Left kidney (tissue), 8 donors: ENCODE measurements at places on chromosomes 2 and 18. TPM values are rescaled to one million over a fixed set of nuclear protein-coding genes. Genes with fewer than 3 reads are reported as not detected.
A peak's percentile ranks its signal among the peaks of the same experiment; 100 is the strongest.

- DNase-seq: no peak
Measured at GRCh38 chr2:54107903-54108615, 7.4 kb upstream of the ACYP2 start.

The DYTN gene
- not detected for polyA plus RNA-seq

DNA sequence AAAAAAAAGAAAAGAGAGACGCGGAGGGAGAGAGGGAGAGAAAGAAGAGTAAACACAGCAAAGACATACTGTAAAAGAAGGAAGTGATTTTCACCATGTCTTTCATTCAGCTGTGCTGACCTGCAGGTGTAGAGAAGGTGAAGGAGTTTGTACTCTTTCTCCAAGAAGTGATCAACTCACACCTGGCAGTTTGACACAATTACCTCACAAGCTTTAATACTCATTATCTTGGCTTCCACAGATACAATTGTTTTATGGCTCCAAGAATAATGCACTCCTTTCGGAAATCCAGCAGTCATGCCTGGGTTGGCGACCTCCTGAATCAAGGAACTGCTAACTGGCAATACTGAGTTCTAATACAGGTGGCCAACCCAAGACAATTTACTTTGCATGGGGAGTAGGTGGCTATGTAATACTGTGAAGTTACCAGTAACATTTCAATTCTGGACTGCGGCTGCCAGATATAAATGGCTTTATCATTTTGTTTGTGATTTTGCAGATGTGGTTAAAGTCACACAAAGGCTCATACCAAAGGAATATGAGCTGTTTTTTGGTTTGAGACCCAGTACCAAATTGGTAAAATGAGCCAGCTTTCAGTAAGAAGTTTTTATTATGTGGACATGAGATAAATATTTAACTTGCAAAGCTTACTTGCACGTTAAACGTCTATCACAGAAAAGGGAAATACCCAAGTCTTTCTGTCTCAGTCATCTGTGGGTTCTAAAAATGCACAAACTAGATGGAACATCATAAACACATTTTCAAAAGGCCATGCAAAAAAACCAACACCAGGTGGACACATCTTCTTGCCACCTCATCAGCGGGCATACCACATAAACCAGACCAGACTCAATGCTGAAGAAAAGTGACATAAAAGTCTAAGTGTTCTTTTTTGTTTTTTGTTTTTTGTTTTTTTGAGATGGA, 69.3 kb downstream of the NCKAP5 start:
- DNase-seq: no peak

The AGXT gene
- polyA plus RNA-seq: 0.12 TPM

The LRATD1 gene
- polyA plus RNA-seq: 21.1 TPM

GRCh38 chr2:168758970-168759820, 43.2 kb upstream of the NOSTRIN start:
- DNase-seq: peak; percentile 45

DNA sequence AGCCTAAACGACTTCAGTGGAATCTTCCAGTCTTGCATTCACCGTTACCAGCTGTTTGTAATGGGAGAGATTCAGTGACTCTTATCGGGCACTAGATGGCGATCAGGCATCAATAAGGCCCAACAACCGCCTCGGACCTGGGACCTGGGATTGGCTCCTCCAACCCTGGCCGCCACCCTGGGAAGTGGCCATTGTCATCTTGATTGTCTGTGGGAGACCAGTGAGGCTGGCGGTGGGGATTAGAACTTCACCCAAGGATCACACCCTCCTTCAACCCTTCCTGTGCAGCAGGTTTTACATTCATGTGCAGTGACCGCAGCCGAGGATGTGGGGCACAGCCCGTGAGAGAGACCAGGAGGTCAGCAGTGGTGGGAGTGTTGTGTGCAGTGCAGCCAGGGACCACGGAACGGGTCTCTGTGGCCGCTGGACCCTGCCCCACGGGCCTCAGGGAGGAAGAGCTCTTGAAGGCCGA, 85.3 kb downstream of the SPP2 start:
- DNase-seq: peak; percentile 77

DNA sequence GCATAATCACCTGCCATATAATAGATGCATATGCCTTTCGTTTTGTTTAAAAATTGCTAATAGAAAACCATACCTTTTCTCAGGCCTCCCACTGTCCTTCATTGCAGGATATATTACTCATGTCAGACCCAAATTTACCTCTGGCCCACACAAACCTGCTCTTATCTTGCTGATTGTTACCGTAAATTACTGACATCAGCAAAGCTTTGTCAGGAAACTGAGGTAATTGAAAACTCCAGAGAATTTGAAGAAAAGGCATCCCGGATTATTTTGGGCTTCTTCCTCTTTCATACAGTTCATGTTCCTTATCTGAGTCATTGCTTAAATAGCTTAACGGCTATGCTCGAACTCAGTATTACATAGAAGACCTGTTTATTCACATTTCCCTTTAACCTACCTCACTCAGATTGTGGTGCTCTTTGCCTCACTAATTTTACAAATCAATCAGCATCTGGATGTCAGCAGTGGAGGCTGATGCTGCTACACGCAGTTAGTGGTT, 145.7 kb downstream of the ZEB2 start:
- no peak for DNase-seq

DNA sequence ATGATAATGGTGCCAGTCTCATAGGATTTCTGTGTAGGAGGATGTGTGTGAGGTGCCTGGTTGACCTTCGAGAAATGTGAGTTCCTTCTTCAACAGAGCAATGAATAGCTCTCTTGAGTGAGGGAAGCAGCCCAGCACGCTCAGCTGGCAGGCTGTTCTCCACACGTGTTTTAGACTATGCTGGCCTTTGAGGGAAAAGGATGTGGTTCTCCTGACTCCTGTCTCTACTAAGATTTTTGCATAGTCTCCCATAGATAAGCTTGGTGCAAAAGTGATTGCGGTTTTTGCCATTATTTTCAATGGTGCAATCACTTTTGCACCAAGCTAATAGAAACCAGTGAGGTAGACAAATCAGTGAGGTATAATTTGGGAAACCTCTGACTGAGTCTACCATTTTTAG, 284.1 kb downstream of the SLC4A3 start:
- no peak for DNase-seq

DNA sequence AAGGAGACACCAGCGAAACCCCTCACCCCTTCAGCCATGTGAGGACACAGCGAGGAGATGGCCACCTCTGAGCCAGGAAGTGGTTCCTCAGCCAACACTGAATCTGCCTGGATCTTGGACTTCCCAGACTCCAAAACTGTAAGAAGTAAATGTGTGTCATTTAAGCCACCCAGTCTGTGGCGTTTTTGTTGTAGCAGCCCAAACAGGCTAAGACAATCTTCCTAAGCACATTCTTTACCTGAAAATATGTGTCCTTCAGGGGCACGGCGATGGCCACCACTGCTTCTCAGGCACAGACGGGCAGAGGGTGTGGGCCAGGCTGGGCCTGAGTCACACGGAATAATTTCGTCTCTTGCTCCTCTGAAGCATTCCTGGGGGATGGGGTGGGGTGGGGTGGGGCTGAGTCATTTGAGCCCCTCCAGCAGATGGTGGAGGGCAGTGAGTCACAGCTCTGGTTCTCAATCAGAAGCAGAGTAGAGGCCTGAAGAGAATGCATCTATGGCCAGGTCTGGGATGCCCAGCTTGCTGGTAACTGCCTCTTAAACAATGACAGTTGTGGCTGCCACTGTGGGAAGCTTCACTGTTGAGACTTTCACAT, 142.4 kb downstream of the CAPN13 start:
- no peak for DNase-seq

GRCh38 chr2:120403261-120403660, 57.3 kb downstream of the INHBB start:
- DNase-seq: no peak

- no peak for DNase-seq
Measured at GRCh38 chr18:10261344-10262276, 192.8 kb upstream of the APCDD1 start.

The UGT1A10 gene
- polyA plus RNA-seq: not detected

GRCh38 chr2:156343940-156344301, 11.4 kb upstream of the NR4A2 start:
- no peak for DNase-seq

DNA sequence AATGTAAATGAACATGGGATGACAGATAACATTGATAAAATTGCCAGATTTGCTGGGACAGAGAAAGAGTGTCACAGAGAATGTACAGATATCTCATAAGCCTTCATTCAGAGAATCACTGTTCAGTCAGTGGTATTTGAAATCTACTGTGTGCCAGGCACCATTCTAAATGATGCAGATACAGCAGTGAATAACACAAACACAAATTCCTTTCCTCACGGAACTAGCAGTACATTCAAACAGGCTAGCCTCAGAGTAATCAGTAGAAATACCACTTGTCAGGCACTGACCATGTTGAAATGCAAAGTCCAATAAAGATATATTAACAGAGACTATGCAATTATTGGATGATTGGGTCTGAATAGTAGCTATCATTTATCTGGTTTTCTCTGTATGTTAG, 211.0 kb downstream of the RDH14 start:
- no peak for DNase-seq

The POTEC gene
- 0.03 TPM for polyA plus RNA-seq

The DHRS9 gene
- 0.68 TPM for polyA plus RNA-seq

DNA sequence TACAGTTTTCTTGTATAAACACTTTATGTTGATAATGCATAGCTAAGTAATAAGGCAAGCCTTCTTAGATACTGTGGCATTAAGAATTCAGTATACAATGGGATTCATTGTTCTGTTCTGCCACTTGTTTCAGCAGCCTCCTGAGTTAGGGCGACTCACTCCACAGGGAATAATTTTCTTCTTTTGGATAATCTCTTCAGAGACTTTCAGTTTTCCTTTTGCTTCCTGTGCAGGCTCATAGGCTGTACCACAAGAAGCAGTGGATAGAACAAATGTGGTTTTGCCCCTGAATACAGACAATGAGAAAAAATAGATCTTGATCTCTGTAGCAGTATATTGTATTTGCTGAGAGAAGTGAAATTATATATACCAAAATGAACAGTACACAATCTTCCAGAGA, 298.0 kb downstream of the ZNF407 start:
- DNase-seq: no peak

DNA sequence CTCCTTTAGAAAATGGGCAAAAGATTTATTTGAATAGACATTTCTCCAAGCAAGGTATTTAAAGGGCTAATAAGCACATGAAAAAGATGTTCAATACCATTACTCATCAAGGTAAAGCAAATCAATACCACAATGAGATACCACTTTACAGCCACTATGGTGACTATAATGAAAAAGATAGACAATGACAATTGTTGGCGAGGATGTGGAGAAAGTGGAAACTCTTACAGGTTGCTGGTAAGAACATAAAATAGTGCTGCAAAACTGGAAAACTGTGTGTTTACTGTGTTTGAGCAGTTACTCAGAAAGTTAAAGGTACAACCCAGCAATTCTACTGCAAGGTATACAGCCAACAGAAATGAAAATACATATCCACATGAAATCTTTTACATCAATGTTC, 31.9 kb upstream of the RNU4ATAC start:
- DNase-seq: no peak

- DNase-seq: no peak
Measured at GRCh38 chr18:36374262-36374661, 76.7 kb downstream of the FHOD3 start.

The SERPINB2 gene
- 0.10 TPM for polyA plus RNA-seq

- DNase-seq: peak; percentile 59
Measured at GRCh38 chr18:21194871-21195771, 46.9 kb upstream of the GREB1L start.

DNA sequence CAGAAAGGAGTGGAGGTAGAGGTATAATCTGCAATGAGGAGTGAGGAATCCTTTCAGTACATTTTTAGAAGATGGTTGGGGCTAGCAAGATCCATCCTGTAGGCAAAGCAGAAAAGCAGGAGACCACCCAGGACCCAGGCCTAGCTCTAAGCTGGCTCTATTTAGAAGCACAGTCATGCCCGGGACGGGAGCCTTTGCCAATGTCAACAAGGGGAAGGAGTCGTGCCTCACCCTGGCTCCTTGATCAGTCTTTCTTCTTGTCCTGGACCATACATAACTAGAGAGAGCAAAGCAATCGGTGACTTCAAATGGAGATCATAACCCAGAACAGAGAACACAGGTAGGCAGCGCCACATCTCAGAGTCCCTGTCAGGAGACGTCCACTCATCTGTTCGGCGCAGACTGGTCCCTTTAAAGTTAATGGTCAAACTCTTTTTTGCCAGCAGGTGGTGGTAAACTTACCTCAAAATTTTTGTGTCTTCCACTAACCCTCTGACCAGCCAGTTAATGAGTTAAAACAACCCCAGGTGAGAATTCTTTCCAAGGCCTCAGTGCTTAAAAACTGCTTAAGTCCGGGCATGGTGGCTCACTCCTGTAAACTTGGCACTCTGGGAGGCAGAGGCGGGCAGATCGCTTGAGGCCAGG, 8.0 kb downstream of the MC5R start:
- DNase-seq: no peak

GRCh38 chr2:95240091-95240490, 32.8 kb downstream of the ZNF892 start:
- no peak for DNase-seq

DNA sequence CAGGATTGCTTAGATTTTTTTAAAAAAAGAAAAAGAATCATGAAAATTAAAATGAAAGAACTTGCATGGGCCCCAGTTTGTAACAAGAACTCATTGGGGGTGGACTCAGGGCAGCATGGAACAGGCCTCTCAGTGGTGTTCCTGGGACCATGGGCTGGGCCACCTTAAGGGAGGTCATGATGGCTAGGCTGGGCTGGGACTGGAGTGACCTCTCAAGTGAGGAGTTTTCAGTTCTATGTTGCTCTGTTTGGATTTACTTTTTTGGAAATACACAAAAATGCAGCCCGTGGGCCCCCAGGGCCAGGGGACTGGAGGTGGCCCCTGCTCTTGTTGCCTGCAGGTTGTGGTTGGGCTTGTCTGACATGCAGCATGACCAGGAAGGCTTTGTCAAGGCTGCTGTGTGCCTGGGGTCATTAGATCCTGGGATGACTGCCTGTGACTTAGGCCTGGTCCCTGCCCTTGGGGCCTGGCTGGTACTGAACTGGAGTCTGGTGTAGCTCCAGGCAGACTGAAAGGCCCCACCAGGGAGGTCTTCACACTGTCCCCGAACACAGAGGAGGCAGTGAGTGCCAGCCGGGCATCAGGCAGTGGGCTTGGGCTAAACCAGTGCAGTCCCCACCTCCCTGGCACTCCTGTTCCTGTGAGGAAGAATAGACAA, 115.6 kb downstream of the GLI2 start:
- no peak for DNase-seq

DNA sequence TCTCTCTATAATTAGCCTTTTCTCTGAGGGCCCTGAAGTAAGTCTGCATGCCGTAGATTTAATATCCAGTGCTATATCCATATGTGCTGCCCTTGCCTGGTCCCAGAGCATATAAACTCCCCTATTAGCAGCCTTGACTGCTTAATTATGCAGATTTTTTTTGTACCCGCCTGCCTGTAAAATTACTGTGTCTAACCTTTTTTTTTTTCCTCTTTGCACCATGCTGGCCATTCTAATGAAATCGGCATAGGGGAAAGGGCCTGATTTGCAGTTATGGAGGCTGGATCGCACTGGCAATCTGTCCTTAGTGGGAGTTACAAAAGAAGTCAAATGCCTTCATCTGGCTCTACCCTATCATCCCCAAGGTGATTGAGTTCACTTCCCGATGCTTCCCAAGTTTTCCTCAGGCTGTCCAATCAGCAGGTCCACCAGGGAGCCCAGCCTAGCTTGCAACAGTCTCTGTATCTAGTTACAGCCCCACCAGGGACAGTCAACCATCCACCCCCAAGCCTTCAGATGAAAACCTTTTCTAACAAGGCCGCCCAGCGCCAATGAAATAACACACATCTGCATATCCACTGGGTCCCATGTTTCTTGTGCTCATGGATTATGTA, 239.0 kb downstream of the ZNF521 start:
- no peak for DNase-seq

- DNase-seq: no peak
Measured at GRCh38 chr18:74532511-74533025, 1.7 kb upstream of the CNDP1 start.

The GDF7 gene
- 2.6 TPM for polyA plus RNA-seq

The DNER gene
- 67.2 TPM for polyA plus RNA-seq
